ENCODE measurements at places on chromosomes 3 and 15.

DNA sequence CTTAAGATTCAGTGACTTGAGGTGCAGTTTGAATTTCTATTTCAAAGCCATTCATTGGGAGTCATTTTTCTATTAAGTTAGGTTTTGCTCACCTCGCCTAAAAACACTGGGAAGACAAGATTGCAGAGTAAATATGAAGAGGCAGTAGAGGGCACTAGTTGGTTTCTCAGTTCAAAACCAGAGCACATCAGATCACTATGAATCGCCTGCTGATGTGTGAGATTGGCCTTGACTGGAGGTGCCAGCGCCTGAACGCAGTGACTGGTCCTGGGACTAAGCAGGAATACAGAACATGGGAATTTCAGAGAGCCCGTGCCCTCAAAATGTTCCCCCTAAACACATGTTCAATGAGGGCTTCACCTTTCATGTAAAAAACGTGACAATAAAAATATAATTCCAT is 229.0 kb downstream of the ITPR1 start:
- no peak for DNase-seq

- no peak for DNase-seq
These were observed 492.6 kb downstream of the TUSC7 start for GRCh38 chr3:117201901-117202774.

DNA sequence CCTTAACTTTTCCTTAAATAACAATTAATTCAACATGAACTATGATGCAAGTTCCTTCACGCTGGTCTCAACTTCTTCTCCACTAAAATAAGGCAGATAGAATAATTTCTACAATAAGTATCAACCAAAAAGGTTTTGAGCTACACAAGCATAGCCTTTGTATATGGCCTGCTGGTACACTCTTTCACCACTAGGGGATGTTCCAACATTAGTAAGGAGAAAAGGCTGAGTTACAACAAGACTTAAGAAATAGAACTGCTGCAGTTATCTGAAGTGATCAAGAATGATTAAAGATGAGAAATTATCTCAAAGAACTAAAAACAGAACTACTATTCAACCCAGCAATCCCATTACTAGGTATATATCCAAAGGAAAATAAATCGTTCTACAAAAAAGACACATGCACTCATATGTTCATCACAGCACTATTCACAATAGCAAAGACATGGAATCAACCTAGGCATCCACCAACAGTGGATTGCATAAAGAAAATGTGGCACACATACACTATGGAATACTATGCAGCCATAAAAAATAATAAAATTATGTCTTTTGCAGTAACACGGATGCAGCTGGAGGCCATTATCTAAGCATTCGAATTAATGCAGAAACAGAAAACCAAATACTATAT is 14.4 kb downstream of the ATP13A3 start:
- no peak for DNase-seq

- no peak for DNase-seq
These were observed 34.3 kb upstream of the CEMIP start for GRCh38 chr15:80744826-80745225.

DNA sequence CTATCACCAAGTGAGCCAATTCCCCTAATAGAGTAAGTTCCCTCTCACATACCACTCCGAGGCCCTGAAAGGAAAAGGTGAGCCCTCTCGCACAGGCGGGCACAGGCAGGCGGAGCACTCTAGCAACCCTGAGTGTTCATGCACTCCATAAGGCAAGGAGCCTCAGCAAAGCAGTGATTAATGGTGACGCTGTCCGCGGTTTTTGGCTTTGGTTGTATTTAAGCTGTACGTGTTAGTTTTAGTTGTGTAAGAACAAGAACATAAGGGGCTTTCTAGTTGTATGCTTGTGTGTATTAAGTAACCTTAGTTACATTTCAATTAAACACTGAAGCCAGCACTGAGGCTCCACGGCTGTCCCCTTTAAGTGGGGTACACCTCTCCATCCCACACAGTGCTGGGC is 33.1 kb downstream of the KLHL25 start:
- DNase-seq, result no peak

DNA sequence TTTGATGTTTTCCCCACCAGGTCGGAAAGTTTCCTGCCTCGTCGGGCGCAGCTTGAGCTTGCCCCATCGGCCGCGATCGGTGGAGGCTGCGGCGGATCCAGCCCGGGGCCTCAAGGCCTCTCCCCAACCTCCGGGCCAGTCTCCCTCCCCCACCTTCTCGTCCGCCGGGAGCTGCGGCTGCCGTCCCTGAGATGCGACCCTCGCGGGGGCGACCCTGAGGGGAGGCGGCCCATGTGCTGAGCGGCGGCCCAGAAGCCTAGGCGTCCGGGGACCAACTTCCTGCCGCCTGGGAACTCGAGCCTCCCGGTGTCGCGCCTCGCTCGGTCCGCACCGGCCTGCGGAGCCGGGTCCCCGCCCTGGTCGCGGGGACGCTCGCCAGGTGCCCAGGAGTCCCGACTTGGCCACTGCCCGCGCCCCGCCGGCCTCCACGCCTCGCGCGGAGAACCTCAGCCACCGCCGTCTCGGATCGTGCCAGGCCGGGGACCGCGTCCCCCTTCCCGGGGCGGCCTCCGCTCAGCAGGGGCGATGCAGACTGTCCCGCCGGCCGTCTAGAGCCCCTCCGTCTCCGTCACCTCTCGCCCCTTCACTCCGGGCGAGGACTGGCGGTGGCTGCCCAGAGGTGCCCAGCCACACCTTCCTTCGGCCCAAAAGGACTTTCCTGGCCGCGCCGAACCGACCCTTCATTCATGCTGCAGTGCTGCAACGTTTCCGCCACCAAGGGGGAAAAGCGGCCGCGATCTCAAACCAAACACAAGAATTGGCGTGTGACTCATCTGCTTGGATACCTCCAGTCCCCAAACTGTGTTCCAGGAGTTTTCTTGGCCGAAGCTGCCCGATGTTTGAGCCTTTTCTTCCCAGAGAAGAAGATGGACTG is 656 bp downstream of the SLMAP start:
- no peak for DNase-seq

DNA sequence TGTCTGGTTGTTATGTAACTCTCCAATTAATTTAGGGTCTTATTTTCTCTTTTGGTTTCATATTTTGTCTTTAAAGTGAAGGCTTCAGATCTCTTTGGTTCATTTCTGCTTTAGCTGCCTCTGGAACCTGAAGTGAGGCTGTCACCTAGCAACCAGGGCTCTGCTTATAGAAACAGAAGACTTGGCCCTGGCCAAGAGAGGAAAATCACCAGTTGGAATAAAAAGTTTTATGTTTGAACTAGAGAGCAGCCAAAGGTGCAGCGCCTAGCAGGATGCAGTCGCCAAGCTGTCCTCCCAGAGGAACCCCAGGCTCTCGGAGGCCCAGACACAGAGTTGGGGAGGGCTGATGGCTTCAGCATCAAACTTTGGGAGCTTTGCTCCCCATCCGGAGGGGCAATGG is 41.1 kb downstream of the LYZL4 start:
- DNase-seq, result no peak

- no peak for DNase-seq
These were observed 2.8 kb downstream of the CDAN1 start for GRCh38 chr15:42734076-42734672.

DNA sequence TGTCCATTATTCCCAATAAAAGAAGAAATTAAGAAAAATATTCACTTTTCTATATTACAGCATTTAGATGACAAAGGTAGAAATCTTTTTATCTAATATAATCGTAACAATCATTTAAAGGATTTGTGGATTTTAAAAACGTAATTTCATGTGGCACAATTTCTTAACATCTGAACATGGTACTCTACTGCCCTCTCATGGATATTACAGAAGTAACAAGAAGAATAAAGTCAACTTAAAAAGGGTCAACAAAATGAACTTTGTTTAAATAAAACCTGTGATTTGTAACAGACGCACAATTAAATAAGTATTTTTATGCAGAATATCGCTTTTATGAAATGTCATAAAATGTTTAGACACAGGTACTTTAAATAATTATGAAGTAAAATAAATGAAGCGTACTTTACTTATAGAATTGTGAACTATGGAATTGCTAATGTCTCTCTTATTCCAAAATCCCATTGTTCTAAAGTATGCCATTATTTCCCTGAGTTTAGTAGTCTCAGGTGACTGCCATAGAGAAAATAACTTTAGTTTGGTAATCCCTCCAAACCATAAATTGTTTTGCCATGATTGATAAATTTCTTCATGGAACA is 366.8 kb upstream of the ZNF385D start:
- DNase-seq, result no peak

- no peak for DNase-seq
These were observed 37.5 kb upstream of the IQSEC1 start for GRCh38 chr3:13110678-13111116.

DNA sequence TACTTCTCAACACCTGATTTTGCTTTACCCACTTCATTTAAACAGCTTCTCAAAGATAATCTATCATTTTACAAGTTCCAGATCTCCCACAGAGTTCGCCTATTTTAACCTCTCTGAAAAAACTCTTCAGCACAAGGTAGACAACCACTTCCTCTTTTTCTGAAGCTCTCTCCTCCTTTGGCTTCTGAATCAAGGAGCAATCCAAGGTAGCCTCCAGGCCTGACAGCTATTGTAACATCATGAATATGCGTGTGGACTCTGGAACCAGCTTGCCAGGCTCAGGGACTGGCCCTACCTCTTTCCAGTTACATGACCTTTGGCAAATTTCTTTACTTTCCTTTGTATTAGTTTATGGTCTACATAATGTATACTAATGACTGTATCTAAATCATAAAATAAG is 405.9 kb upstream of the ZNF385D start:
- no peak for DNase-seq

DNA sequence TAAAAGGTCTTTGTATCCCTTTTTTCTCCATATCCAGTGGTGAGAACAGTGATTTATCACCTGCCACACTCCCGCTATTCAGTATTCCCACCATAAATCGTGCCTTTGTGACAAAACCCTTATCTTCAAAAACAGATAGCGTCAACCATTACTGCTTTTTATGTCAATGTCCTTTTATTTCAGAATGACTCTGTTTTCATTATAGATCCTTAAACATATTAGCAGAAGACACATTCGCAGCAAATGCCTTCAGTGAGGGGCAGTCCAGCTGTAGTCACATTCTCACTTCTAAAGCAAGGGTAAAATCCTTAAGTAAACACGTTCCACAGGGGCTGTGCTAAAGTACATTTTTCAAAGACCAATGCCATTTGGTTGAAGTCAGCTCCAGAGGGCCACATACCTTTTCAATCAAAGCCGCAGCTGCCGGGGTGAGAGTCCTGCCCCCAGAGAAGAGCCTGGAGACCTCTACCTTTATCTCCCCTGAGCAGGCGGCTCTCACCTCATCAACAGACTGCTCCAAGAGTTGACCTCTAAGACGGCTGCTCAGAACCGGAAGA is 53.4 kb downstream of the PDZRN3 start:
- DNase-seq, result no peak

DNA sequence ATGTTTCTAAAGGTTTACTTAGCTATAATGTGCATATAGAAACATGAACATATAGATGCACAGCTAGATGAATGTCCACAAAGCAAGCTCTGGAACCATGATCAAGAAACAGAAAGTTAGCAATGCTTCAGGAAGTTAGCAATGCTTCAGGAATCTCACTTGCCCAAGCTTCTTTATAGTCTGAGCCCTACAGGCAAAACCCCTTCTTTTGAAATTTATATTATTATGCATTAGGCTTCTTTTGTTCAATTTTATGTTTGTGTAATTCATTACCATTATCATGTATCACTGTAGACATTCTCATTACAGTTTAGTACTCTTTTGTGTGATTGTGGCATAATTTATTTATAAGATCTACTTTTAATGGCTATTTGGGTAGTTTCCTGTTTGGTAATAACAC is 286.4 kb upstream of the BCHE start:
- DNase-seq, result no peak

DNA sequence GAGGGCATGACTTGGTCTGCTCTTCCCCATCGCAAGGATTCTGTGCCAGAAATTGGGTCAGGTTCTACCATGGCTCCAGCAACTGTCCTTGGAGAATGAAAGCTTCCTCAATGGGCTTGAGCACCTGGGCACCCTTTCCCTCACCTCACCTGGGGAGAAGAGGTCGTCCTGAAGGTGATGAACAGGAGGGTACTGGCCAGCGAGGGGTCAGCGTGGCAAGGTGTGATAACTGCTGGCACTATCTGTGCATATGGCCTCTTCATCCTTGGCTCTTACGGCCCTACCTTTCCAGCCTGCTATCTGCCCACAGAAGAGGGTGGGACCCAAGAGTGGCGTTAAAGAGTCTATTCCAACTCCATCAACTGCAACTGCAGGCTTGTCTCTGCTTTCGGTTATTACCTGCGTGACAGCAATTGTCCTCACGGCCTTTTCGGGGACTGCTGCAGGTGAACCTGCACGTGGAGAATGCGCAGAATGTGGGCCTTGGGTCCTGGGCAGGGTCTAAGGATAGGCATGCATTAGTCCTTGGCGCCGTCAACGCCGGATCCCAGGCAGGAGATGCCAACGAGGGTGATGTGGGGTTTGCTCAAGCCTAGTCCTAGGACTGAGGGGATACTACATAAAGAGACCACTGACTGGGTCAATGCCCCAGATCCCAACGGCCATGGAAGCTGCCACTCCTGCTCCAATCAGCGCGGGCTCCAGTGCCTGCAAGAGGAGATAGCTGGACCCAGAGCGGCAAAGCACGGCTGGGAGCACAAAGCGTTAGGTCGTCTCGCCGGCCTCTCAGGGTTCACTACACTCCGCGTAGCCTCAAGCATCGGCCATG is 625 bp upstream of the RBM15B start:
- DNase-seq, result no peak

DNA sequence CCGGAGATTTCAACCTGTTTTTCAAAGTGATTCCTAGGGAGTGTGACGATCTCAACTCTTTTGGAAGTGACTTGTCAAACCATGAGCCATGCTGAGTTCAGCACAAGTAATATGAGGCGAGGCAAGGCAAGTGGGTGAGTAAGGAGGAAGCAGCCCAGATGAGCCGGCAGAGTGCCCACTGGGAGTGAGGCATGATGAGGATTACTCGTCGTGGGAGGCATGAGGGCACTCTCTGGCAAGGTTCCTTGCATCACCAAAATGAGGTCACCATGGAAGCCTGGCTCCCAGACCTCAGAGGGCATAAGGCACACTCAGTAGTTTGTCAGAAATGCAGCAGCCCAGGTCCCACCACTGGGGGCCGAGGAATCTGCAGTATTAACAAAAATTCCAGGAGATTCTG is 636.1 kb downstream of the MAGI1 start:
- peak; percentile 61 for DNase-seq

- DNase-seq, result no peak
These were observed 33.3 kb upstream of the BLM start for GRCh38 chr15:90683876-90684275.

DNA sequence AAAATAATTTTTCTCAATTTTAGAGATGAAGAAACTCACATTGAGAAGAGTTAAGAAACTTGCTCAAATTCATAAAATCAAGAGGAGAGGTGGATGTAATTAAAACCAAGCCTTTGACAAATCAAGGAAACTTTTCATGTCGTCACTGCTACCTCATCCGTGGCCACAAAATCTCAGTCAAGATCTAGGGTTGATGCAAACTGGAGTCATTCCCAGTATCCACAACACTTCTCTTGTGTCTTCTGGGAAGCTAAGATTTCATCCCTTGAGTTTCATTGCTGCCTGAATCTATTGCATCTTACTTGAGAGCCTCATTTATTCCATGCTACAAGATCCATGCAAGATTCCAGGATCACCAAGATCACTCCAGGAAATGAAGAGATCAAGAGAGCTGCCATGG is 5.4 kb upstream of the FBN1 start:
- DNase-seq, result no peak

All from GOT3 (cell line).